ENCODE measurements at places on chromosomes 7 and 10.

- no peak for DNase-seq
These were observed 208.7 kb upstream of the FAM3C start for GRCh38 chr7:121604627-121605316.

GRCh38 chr7:124255041-124255655 is 222.3 kb upstream of the TMEM229A start:
- DNase-seq, result no peak

DNA sequence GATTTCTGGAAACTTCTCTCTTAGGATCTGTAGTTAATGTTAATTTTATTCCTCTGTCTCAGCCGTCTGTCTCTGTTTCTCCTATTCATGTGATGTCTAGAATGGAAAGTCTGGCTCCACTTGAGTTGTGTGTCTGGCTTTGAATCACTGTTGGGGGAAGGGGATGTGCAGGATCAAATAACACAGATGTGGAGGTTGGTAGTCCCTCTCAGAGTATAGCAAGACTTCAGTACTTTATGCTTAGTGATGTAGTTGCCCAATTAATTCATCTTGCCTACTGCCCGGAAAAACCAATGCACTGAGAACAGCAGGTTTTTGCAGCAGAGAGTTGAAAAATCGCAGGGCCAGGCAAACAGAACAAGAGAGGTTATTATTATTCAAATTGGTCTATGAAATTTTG is 79.2 kb downstream of the PHTF2 start:
- DNase-seq, result no peak

- no peak for DNase-seq
These were observed 40.7 kb downstream of the SGMS1 start for GRCh38 chr10:50582766-50583762.

DNA sequence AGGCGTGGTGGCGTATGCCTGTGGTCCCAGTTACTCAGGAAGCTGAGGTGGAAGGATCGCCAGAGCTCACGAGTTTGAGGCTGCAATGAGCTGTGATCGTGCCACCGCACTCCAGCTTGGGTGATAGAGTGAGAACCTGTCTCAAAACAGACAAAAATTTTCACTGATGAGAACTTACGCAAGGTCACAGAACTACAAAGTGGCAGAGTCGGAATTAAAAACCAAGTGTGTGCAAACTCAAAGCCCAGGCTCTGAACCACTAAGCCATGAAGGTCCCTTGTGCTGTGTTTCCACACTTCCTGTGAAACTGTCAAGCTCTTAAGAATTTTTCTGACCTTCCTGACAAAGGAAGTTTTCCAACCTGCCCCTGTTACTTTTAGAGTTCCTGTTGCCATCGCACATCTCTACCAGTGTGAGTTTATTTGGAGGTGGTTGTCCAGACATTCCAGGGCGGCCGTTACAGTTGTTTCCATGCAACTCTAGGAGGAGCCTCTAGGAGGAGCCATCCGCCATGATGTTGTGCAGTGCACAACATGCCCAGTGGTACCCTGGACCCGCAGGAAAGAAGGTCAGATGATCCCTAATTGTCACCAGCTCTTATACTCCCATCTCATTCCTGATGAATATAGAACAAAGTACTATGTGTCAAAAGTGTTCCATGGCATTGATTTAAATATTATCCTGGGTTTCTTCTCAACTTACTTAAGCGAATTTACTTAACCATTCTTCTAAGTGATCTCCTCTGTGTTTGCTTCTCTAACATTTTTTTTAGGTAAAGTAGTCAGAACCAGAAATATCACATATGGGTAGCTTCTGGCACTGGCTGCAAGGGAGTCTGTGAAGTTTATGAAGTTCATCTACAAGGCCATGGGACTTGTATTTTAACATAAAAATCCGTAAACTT is 49.0 kb upstream of the LYZL1 start:
- DNase-seq, result no peak

DNA sequence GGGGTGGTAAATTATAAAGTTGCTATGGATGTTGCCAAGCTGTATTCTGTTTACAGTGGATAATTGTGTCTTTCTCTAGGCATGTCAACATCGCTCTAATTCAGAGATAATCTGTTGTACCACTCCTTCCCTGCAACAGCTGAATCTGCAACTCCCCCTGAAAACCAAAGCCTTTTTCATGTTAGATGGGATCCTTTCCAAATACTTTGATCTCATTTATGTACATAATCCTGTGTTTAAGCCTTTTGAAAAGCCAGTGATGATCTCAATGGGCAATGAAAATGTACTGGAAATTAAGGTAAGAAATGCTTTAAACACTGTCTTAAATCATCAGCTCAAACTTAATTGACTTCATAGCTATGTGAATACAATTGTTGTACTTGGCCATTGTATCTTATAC is 91.0 kb downstream of the MET start:
- DNase-seq, result no peak

GRCh38 chr7:146172112-146172511 is 55.5 kb downstream of the CNTNAP2 start:
- no peak for DNase-seq
